ENCODE measurements at places on chromosomes 1 and 21.

- DNase-seq, result no peak
Measured at GRCh38 chr1:55456971-55457370, 241.8 kb upstream of the USP24 start.

- DNase-seq, result no peak
Measured at GRCh38 chr1:235986869-235987268, 78.0 kb downstream of the NID1 start.

DNA sequence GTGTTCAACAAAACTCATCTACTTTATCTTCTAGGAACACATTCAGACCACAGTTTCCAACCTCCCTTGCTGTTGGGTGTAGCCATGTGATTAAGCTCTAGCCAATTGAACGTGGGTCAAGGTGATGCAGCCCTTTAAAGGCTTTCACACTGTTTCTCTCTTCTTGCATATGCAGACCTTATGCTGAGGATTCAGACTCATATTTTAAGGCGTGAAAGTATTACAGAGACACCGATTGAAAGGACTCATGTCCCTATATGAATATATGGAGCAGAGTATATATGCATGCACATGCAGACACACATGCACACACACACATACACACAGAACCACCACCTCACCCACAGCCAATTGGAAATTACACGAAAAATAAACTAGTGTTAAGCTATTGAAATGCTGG lies 214.3 kb upstream of the NR5A2 start:
- no peak for DNase-seq

GRCh38 chr1:34896612-34897011 lies 32.8 kb downstream of the DLGAP3 start:
- DNase-seq, result no peak

GRCh38 chr1:6178751-6179563 lies 1.2 kb downstream of the CHD5 start:
- DNase-seq, result no peak

GRCh38 chr21:37829447-37829846 lies 86.8 kb downstream of the KCNJ6 start:
- no peak for DNase-seq

GRCh38 chr1:49240709-49241221 lies 464.1 kb upstream of the BEND5 start:
- DNase-seq, result no peak

GRCh38 chr1:97926017-97926708 lies 5.3 kb upstream of the DPYD start:
- DNase-seq, result no peak

GRCh38 chr21:14273736-14274538 lies 58.0 kb downstream of the RBM11 start:
- DNase-seq, result no peak

DNA sequence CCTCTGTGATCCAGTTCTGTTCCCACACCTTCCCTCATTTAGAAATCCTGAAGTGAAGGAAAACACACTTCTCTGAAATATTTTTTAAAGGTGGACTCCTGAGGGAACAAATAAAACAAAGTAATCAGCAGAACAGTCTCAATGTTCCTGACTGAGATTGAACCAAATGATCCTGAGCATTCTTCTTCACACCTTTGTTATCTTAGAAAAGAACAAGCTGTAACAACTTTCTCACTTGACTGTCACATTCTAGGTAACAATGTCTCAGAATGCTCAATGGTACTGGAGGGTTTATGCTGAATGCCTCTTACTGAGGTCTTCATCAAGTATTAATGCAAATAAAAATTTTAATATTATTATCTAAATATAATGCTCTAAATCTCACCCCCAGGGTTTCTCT lies 40.4 kb upstream of the RGS2 start:
- no peak for DNase-seq

- DNase-seq, result no peak
Measured at GRCh38 chr21:32597205-32597604, 11.9 kb upstream of the TCP10L start.

- DNase-seq, result no peak
Measured at GRCh38 chr1:22117851-22118250, 25.0 kb downstream of the WNT4 start.

GRCh38 chr1:25517476-25518394 lies 25.7 kb upstream of the LDLRAP1 start:
- DNase-seq, result no peak

DNA sequence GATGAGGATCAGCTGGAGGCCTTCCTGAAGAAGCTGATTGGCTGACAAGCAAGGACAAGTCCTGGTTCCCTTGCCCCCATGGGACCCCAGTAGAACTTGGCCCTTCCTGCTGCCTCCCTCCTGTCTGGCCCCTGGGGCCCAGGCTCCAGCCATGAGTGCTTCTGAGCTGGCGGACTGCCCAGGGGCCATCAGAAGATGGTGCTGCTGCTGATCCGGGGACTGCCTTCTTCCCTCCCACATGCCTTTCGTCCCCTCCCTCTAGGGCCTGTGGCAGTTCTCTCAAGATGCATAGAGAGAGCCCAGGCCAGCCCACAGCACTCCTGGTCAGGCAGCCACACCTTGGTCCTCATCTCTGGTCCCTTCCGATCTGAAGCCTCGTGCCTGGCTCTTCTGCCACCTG lies 57.9 kb upstream of the PRKACB start:
- DNase-seq, result no peak

GRCh38 chr21:18274370-18274769 lies 29.7 kb downstream of the CHODL start:
- no peak for DNase-seq

DNA sequence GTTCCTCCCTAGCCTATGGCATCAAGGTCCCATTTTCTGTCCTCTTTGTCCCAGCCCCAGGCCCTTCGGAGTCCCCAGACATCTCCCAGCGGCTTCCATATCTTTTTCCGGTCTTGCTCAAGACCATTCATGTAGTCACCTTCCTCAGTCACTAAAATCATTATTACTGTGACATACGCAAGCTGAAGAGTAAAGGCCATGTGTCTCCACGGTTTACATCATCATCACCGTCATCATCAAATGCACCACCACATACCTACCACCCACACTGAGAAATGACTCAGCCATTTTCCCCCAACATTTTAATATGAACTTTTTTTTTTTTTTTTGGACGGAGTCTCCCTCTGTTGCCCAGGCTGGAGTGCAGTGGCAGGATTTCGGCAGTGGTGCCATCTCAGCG lies 43.4 kb downstream of the FHAD1 start:
- peak; percentile 23 for DNase-seq

GRCh38 chr1:167427848-167428247 lies 90.5 kb downstream of the CD247 start:
- no peak for DNase-seq

DNA sequence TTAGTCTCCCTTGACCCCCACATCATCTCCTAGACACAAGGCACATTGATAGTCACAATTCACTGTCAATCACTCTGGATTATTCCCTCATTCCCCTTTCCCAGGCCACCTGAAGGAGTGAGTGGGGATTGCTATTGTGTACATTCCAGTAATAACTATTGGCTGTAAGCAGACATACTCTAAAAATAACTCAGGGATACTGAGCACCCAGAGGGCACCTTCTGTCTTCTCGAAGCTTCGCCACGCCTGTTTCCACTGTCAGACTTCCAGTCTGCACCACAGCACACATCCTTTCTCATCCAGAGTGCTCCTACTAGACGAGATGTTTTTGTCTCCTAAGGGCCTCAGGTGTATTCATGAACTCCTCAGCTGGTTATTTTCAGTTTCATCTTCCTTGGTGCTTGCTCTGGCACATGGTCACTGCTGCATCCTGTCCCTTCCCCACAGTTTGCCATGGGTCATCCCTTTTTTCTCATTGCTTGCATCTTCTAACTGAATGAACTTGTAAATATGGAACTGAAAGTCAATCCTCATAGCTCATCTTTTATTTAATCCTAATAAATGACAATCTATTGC lies 848 bp upstream of the APOBEC4 start:
- DNase-seq, result no peak

DNA sequence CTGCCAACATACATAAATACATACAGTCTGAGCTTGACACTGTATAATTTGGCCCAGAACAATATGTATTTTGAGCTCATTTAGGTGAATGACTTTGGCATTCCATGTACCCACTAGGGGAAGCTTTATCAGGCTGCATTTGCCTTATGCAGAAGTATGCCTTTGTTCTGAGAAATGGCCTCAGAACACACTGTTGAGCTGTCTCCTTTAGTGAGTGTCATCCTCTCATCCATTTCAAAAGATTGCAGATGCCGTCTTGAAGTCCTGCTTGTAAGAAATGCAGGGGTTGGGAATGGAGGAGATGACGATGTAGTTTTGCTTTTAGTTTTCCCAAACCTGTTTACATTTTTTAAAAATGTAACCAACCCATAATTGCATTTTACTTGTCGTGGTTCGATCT lies 14.8 kb upstream of the NBL1 start:
- no peak for DNase-seq

DNA sequence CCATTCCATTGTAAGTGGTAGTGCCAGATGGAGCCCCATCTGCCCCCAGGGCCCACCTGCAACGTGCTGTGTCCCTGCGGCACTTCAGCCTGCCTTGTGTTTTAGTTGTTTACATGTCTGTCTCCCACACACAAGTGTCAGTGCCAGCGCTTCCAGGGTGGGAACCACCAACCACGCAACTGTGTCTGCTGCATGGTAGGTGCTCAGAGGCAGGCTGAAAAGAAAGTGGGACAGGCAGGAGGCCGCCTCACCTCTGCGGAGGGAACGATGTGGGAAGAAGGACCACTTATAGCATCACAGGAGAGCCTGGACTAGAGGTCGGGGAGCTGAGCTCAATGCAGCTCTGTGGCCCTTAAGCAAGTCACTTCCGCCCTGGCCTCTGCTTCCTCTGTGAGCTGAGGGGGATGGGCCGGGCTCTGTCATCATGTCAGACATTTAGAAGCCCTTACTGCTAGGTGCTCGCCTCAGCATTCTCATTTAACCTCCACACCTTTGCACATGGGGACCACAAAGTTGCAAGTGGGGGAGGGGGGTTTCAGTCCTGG lies 17.9 kb downstream of the SLC9A1 start:
- DNase-seq, result peak; percentile 80

GRCh38 chr1:17881761-17882160 lies 126.6 kb downstream of the ACTL8 start:
- DNase-seq, result no peak

DNA sequence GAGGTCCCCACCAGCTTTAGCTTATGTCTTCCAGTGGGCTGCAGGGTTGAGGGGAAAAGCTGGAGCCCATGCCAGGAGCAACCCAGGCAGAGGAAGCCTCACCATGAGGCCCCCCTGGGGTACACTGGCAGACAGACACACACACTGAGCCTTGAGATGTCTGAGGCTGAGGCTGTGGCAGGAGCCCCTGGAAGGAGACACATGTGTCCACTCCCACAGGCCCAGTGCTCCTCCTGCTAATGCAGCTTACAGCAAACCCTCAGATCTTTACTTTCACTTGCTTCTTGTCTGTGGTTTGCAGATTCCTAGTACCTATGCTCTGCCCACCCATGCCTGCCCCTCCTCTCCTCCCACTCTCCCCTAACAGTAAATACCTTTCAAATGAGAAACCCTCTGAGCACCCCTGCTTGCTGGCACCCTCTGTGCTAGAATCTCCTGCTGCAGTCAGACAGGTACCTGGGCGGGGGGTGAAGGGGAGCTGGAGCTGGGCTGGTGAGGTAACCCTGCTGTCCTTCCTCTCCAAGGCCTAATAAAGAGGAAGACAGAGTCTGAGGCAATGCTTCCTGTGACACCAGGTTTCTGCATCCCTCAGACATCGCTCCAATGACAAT lies 63.4 kb upstream of the NEK2 start:
- DNase-seq, result peak; percentile 19

GRCh38 chr21:35172231-35172630 lies 123.1 kb upstream of the RUNX1 start:
- no peak for DNase-seq

GRCh38 chr1:168706391-168706992 lies 22.5 kb downstream of the DPT start:
- no peak for DNase-seq

DNA sequence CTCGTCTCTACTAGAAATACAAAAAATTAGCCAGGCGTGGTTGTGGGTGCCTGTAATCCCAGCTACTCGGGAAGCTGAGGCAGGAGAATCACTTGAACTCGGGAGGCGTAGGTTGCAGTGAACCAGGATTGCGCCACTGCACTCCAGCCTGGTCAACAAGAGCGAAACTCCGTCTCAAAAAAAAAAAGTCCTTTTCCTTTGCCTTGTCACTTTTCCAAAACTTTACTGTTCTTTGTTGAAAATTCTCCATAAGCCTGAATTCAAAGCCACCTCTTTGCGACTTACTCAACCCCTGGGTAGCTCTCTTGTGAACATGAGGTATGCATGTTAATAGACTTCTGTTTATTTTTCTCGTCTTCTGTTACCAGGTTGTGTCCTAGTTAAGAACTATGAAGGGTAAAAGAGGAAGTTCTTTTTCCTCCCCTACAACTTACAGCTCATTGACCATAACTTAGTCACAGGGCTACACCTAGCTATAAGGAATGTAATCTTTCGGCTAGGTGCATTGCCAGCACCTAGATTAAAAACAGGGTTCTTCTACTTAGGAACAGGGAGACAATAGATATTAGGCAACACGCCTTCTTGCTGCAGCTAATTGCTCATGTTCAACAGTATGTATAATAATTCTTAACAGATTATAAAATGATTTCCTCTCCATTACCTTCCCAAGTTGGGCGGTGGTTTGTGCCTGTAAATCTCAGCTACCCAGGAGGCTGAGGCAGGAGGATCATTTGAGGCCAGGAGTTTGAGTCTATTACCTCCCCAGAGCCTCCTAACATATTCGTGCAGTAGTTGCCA lies 40.9 kb downstream of the PTAFR start:
- DNase-seq, result no peak

DNA sequence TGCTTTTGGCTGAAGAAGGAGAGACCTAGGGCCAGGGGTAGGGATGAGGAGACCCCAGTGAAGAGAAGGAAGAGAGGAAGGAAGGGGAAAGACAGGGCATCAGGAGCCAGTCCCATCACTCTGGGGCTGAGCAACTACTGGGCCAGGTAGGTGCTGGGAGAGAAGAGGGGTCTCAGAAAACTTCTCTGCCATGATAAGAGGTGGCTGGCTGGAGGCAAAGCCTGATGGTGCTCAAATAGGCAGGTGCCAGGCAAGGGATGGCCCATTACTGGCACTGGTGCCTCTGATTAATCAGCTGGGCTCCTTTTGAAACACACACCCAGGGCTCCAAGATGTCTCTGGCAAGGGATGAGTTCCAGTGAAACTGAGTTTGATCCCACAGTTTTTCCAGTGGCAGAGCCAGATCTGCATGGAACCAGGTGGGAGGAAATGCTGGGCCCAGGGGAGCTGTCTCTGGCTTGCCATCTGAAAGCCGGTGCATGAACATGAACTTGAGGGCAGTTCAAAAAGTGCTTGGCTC lies 2.8 kb downstream of the CSF1 start:
- no peak for DNase-seq

Data from stimulated activated CD4-positive, alpha-beta T cell treated with anti-CD3 and anti-CD28 coated beads, Interleukin-2, amount 100 ng/mL, for 24 hours (primary cell).